Fibroblast of upper back skin (primary cell): ENCODE measurements at places on chromosomes 12 and 14.
A peak's percentile ranks its signal among the peaks of the same experiment; 100 is the strongest.

DNA sequence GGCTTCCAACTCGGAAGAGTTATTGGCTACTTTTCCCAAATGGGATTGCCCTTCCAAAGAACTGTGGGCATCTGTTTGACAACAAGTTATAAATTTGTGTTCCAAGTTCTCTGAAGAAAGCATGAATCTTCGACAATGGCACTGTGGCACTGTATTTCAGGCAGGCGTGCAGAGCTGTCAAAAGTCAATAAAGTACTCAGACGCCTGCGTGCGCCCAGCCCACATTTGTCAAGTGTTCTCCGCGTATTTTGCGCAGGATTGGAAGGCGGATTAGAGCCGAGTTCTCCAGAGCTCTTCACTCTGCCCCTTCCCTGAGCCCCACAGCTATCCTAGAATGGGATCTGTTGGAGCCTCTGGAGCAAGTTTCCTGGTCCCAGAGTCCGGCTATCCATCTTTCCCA lies 103.2 kb downstream of the SLC25A47 start:
- no peak for DNase-seq

GRCh38 chr14:53951627-53952303 lies 4.9 kb downstream of the BMP4 start:
- no peak for DNase-seq

GRCh38 chr12:54460317-54460923 lies 13.0 kb downstream of the GTSF1 start:
- DNase-seq = no peak

GRCh38 chr14:76962303-76962660 lies 66.2 kb downstream of the IRF2BPL start:
- no peak for DNase-seq

- DNase-seq = no peak
Observed at GRCh38 chr12:26557326-26557725, 275.7 kb downstream of the ITPR2 start.

DNA sequence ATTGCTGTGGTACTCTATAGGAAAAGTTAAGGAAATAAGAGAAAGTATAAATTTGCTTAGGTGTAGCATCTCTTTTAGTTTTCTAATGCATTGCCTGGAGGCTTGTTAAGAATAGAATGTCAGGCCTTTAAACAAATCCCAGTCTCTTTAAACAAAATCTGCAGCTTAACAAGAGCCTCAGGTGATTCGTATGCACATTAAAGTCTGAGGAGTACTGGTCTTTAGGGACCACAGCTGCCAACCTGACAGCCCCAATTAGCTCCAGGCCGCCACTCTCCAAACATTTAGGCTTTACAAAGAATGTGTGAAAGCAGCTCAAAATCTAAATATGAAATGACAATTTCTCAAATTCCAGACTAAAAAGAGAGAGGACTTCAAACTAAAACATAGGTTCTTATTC lies 35.7 kb downstream of the PAWR start:
- DNase-seq = no peak

DNA sequence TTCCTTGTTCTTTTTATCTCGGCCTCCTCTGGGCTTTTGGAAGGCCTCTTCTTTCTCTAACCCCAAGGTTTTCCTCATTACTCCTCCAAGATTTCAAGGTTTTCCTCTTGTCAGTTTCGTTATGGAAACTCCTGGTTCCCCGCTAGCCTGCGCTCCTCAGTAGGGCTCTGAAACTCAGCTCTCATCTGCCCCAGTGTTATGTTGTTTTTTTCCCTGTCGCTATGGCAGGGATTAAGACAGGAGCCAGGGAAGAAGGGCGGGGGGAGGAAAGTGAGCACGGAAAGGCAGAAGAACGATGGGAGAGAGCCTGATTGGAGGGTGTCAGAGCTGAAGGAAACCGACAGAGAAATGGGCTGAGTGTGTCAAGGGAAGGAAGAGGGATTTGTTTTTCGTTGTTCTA lies 26.5 kb upstream of the JDP2 start:
- DNase-seq = peak; percentile 18

DNA sequence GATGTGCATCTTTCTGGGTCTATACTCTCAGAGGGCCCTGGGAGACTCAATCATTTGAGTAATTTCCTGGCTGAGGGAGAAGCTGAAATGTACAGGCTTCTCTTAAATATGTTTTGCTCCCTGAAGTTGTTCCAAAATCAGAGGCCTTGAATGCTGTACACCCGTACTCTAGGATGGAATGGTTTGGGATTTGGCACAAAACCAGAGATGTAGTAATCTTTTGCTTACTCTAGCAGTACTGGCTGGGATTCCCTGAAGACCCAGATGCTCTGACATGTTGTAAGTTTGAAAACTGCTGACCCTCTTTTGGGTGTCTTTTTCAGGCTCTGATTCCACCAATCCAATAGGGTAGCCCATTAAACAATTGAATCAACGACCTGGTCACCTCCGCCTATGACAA lies 10.4 kb downstream of the ACACB start:
- no peak for DNase-seq

GRCh38 chr14:74754157-74754556 lies 9.0 kb upstream of the YLPM1 start:
- peak; percentile 8 for DNase-seq

DNA sequence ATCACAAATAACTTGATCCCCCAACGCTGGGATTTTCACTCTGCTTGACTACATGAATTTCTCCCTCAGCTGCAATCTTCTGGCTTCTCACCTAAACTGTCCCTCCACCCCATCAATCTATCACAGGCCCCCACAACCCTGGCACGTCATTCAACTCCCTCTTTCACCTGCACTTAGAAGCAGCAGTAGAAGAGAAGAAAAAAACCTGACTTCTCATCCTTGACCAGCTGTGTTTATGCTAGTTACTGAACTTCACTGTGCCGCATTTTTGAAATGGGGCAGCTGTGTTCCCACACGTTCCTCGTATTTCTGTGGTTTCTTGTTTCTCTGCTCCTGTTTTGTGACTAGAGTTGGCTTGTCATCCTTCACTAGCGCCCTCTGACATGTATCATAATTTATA lies 35.0 kb downstream of the ITPR2 start:
- DNase-seq = peak; percentile 46

DNA sequence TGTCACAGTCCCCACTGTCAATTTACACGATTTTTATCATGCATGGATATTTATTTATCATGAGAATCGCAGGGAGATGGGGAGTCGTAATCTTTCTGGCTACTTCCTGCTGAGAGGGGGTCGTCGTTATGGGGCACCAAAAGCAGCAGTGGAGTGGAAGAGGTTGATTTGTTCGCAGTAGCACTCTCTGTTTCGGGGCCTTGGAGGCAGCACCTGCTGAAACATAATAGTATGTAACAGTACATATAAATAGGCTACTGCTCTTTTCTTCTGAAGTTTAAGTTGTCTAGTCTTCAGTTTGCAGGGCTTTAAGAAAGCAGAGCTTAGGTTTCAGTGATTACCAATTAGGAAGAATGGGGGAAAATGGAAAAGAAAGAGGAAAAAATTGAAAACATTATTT lies 3.8 kb downstream of the SOAT2 start:
- no peak for DNase-seq

DNA sequence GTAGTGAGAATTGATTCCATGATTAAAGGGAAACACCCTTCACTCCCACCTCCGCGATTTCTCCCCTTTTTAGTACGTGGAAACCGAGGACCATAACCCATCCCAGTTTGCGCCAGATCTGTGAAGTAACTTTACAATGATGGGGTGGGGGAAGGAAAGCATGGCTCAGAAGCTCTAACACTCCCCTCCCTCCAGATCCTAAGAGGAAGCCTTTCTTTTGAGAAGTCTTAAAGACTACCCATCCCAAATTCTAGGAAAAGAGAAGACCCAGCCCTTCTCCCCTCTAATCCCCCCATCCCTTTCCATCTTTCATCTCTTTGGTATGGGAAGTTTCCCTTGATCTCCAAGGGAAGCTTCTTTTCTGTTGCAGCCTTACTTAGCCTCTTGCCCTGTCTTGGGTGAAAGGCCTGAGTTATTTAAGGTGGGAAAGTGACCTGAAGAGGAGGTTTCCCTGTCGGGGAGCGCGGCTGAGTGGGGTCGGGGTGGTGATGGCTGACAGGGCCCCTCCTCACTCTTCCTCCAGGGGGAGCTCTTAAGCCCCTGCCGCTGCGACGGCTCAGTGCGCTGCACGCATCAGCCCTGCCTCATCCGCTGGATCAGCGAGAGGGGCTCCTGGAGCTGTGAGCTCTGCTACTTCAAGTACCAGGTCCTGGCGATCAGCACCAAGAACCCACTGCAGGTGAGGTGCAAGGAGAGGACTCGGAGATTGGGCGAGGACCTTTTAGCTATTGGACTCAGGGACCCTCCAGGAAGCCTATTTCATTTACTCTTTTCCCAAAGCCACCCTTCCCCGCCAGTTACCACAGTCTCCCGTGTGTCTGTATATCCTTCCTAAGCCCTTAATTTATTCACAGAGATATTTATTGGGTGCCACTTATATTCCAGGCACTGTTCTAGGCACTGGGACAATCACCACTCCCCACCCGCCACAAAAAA lies 1.8 kb downstream of the MARCHF9 start:
- peak; percentile 33 for DNase-seq

DNA sequence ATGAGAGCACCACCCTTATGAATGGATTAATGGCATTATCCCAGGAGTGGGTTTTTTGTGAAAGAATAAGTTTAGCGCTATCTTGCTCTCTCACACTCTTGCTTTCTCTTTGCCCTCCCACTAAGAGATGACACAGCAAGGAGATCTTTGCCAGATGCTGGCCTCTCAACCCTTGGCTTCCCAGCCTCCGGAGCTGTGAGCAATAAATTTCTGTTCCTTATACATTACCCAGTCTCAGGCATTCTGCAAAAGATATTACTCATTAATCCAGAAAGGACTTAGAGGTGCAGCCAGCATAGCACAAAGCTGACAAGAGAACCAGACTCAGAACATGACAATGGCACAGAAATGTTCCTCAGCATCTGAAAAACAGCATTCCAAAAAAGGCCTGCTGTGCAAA lies 190.6 kb downstream of the ITPR2 start:
- DNase-seq = peak; percentile 65

- DNase-seq = no peak
Observed at GRCh38 chr12:122024132-122024785, 2.6 kb downstream of the BCL7A start.

- DNase-seq = peak; percentile 80
Observed at GRCh38 chr14:103801459-103801858, 45.9 kb downstream of the PPP1R13B start.

GRCh38 chr12:89354612-89355067 lies 2.3 kb upstream of the DUSP6 start:
- DNase-seq = no peak

GRCh38 chr14:61080591-61081010 lies 99.6 kb downstream of the SLC38A6 start:
- peak; percentile 100 for DNase-seq

GRCh38 chr12:116591855-116592637 lies 32.9 kb downstream of the MAP1LC3B2 start:
- DNase-seq = no peak

- DNase-seq = peak; percentile 1
Observed at GRCh38 chr12:23028158-23028802, 403.3 kb downstream of the ETNK1 start.

DNA sequence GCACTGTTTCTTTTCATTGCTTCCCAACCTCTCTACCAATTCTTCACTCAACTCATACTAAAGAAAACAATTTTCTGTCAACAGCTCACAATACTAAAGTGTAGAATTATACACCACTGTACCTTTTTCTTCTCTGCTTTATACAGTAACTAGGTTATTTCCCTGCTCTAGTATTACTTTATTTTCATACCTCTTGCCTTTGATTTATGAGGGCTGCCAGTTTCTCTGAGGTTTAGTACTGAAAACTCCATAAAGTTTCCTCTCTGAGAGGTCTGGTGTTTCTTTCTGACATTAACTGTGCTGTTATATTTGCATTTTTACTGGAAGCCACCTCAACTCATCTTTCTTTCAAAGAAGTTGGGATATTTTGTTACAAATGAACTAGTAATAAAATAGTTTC lies 63.0 kb upstream of the GRIP1 start:
- DNase-seq = no peak

DNA sequence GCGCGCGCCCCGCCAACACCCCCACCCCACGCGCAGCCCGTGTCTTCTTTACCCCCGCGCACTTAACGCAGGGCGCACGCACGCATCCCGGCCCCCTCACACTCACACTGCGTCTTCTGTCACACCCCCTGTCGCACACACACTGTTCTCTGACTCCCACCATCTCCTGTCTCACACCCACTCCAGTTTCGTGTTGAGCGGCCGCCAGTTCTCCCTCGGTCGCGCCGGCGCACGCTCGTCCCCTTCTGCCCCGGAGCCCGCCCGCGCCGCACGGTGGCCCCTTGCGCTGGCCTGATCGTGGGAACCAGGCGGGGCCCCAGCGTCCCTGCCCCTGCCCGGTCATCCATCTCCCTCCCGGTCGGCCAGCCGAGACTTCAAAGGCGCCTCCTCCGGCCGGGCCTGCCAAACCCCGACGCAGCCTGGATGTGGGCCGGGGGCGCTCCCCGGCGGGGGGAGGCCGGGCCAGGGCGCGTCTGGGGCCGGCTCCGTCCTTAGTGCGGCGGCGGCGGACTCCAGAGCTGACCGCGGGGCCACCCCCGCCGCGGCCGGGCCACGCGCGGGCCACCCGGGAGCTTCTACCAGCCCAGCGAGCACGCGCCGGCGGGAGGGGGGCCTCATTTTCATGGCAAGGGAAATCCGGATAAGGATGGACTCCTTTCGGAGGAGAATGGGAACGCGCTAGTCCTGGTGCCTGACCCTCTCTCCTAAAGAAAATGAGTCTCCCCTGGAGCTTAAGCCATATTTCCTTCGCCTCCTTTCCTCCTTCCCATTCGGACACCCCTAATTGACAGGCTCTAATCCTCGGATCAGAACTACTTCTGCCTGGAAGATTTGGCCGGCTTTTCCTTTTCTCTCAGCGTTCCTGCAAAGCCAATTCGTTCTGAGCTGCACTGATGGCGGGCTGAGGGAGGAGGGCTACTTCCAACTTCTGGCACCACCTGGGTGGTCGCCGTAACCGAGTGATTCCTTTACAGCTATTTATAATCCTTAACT lies 82.0 kb upstream of the HMGA2 start:
- peak; percentile 46 for DNase-seq

DNA sequence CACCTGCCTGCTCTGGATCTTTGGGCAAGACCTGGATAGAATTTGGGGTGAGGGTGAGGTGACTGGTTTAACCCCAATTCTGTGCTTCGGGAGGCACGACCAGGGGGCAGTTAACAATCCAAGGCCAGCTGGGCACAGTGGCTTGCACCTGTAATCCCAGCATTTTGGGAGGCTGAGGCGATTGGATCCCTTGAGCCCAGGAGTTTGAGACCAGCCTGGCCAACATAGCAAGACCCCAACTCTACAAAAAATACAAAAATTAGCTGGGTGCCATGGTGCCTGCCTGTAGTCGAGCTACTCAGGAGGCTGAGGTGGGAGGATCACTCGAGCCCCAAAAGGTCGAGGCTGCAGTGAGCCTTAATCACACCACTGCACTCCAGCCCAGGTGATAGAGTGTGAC lies 38.2 kb downstream of the HRK start:
- no peak for DNase-seq

GRCh38 chr12:78260976-78261375 lies 430.3 kb downstream of the NAV3 start:
- no peak for DNase-seq

DNA sequence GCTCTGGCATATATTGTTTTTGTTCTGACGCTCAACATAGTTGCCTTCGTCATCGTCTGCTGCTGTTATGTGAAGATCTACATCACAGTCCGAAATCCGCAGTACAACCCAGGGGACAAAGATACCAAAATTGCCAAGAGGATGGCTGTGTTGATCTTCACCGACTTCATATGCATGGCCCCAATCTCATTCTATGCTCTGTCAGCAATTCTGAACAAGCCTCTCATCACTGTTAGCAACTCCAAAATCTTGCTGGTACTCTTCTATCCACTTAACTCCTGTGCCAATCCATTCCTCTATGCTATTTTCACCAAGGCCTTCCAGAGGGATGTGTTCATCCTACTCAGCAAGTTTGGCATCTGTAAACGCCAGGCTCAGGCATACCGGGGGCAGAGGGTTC lies 77.0 kb downstream of the GTF2A1 start:
- DNase-seq = no peak
